CD4-positive, alpha-beta T cell treated with Interferon alpha-2 for 1 hour (primary cell): ENCODE measurements at places on chromosomes 7 and 10.
A peak's percentile ranks its signal among the peaks of the same experiment; 100 is the strongest.

GRCh38 chr10:80697926-80698325 is 160.2 kb downstream of the SH2D4B start:
- no peak for DNase-seq

GRCh38 chr7:79176859-79177477 is 276.5 kb downstream of the MAGI2 start:
- DNase-seq = no peak

- no peak for DNase-seq
Observed at GRCh38 chr10:1107004-1107403, 50.8 kb downstream of the WDR37 start.

DNA sequence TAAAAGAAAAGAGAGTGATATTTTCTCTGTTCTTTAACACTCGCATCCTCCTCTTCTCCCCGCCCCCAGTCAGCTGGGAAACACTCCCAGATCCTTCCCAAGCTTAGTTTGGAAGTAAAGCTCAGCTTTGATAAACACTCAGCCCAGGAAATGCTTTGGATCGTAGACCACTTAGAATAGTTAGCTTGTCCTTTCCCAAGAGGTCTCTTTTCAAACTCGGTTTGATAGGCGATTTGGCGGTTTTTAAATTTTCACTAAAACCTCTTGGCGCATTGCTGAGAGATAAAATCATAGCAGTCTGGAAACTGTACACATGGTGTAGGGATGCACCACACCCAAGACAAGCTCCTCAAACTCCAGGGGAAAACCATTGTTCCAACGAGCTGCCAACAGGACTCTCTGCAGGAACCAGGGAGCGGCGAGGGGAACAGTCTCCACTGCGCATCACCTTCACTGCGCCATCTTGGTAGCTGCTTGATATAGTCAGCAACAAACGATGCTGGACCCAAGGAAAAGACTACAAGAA is 22.3 kb downstream of the SMURF1 start:
- no peak for DNase-seq

- no peak for DNase-seq
Observed at GRCh38 chr7:121286742-121287734, 41.8 kb upstream of the WNT16 start.

GRCh38 chr10:47016564-47016963 is 105.3 kb downstream of the PTPN20 start:
- DNase-seq = no peak

DNA sequence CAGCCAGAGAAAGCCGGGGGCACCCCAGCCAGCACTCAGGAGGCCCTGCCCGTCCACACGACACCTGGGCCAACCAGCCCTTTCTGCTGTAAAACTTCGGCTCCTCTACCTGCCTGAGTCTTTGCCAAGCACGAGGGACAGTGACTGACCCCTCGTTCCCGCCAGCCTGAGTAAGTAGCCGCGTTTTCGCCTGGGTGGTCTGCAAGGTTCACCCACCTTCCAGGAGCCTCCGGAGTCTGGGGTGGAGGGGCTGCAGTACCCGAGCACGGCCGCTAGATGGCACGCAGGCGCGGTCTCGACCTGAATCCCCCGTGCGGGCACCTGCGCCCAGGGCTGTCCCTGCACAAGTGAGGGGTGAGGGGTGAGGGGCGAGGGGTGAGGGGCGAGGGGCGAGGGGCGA is 192.7 kb downstream of the PTPRN2 start:
- no peak for DNase-seq

DNA sequence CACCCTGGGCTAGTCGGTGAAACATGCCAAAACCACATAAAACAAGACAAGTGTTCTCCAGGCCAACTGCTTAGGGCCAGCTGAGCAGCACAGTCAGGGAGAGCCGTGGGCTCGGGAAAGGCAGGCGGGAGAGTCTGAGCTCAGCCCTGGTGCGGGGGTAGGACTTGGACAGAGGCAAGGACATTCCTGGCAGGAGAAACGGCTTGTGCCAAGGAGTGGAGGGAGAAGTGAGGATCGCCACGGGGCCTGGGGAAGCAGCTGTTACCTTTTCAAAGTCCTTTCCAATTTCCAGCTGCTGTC is 4.2 kb downstream of the ELN start:
- no peak for DNase-seq

DNA sequence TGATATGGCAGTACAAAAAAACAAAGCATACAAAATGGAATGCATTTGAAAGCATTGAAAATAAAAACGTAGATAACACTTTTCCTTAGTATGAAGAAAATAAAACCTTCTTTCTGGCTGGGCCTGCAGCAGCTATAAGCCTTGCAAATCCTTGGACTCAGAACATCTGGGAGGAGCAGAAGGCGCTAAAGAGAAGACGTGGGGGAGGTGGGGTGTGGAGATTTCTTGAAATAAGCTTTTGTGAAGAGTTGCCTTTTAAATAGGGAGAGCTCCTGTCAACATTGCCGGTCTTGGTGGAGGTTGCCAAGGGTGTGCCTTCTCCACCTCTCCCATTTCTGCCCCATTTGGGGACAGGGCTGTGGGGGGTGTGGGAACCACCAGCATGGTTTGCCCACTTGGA is 128.7 kb downstream of the TMEM178B start:
- DNase-seq = no peak

DNA sequence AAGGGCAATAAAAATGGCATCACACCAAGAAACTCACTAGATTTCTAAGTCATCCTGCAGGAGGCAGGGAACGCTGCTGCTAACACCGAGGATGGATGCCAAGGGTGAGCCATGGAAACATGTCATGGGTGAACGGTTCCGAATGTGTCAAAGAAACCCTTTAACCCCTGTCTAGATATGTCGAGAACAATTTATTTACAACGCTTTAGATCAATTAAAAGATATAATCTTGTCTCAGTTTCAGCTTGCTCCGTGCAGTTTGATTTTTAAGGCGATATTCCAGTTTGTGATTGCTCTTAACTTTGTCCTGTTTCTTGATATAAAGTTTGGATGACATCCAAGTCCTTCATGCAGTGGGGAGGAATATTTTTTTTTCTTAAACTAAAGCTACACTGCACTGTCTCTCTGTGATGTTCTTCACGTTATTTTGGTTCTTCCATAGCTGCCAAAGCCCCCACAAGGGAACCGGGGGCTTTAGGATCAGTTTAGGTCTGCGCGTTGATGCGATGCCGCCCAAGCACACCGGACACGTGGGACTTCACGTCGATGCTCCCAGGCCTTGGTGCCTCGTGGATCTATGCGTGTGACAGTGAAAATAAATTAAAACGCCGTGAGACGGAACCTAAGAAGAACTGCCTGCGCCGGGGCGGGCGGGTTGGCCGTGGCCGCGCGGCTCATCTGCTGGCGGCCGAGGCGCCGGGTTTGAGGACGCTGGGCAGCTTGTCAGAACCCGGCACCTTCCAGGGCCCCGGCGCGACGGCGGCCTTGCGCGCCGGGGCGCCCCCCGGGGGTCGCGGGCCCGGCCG is 220.3 kb downstream of the PHTF2 start:
- no peak for DNase-seq

GRCh38 chr7:101816595-101817470 is 593 bp upstream of the CUX1 start:
- DNase-seq = no peak

DNA sequence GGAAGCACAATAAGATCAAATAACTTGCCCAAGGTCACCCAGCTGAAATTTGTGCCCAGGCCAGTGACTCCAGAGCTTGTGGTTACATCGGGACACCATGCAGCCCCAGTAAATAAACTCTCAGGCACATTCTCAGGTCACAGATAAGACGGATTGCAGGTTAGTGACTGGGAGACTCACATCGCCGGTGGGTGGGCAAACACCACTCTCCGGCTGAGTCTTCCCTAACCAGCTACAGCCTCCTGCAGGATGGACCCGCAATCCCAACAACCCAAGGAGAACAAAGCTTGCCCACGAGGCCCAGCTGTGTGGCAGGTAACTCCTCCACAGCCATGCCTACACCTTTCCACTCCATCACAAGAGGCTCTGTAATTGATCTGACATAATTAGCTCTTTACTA is 81.7 kb upstream of the EFCAB10 start:
- no peak for DNase-seq

DNA sequence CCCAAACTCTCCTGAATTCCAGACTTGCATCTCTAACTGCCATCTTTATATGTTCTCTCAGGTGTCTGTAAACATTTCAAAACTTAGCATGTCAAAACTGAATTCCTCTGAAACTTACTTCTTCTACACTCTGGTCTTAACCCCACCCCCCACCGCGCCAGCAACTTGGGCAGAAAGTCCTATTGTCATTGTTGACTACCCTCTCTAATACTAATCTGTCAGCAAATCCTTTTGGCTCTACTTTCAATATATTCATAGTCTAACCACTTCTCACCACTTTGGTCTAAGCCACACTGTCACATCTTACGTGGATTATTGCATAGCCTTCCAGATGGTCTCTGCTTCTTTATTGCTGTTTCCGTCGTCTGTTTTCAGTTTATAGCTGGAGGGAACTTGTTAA is 86.6 kb downstream of the AHCYL2 start:
- no peak for DNase-seq

DNA sequence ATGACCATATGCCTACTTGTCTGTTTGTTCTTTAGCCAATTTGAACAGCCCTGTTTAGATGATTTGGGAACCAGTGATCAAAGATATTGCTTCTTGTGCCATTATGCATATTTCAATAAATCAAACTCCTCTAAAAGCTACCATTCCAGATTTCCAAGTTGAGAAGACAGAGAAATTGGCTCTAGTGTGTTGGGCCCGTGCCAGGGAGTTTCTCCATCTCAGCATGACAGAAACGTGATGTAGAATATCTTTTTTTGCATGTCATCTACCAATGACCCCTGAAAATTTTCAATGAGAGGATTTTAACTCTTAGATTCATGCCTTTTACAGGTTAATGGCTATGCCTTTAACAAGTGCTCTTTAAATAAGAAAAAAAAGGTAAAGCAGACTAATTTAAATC is 50.7 kb upstream of the CABCOCO1 start:
- DNase-seq = no peak

GRCh38 chr10:4033341-4033896 is 248.4 kb upstream of the KLF6 start:
- peak; percentile 17 for DNase-seq

DNA sequence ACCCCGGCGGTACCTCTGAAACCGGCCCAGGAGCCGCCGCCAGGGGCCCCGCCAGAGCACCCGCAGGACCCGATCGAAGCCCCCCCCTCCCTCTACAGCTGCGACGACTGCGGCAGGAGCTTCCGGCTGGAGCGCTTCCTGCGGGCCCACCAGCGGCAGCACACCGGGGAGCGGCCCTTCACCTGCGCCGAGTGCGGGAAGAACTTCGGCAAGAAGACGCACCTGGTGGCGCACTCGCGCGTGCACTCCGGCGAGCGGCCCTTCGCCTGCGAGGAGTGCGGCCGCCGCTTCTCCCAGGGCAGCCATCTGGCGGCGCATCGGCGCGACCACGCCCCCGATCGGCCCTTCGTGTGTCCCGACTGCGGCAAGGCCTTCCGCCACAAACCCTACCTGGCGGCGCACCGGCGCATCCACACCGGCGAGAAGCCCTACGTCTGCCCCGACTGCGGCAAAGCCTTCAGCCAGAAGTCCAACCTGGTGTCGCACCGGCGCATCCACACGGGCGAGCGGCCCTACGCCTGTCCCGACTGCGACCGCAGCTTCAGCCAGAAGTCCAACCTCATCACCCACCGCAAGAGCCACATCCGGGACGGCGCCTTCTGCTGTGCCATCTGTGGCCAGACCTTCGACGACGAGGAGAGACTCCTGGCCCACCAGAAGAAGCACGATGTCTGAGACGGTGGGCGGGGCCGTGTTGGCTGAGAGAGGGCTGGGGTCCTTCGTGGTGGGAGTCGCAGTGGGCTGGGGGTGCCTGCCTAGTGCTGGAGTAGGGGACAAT is 3.8 kb downstream of the REPIN1 start:
- no peak for DNase-seq

GRCh38 chr7:110507832-110508231 is 583.1 kb upstream of the LRRN3 start:
- DNase-seq = no peak

DNA sequence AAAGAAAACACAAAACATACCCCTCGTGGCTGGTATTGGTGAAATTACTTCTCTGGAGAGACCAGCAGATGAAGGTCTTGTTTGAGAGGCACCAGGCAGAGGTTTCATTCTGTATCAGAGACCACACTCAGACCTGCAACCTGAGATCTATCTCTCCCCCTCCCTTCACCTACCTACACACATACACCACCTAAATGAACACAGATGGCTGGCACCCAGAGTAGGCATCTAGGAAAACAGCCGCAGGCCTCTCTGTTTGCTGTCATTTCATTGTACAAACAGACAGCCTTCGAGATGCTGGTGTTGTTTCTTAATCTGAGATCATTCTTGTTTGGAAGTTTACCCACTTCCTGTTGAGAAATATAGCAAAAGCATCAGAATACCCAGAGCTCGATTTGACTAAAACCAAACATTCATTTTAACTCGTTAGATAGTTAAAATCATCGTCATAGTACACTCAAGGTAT is 173.9 kb upstream of the SLC25A13 start:
- DNase-seq = no peak

- no peak for DNase-seq
Observed at GRCh38 chr10:62095181-62096122, 173.2 kb downstream of the RTKN2 start.

- DNase-seq = no peak
Observed at GRCh38 chr10:44756216-44756615, 154.9 kb upstream of the TMEM72 start.

GRCh38 chr7:137998250-137998649 is 3.6 kb downstream of the CREB3L2 start:
- DNase-seq = no peak

GRCh38 chr7:73988197-73988596 is 39.8 kb upstream of the ELN start:
- DNase-seq = no peak

- no peak for DNase-seq
Observed at GRCh38 chr7:36185756-36186155, 32.7 kb downstream of the EEPD1 start.

GRCh38 chr10:68721673-68722335 is 765 bp downstream of the CCAR1 start:
- no peak for DNase-seq

DNA sequence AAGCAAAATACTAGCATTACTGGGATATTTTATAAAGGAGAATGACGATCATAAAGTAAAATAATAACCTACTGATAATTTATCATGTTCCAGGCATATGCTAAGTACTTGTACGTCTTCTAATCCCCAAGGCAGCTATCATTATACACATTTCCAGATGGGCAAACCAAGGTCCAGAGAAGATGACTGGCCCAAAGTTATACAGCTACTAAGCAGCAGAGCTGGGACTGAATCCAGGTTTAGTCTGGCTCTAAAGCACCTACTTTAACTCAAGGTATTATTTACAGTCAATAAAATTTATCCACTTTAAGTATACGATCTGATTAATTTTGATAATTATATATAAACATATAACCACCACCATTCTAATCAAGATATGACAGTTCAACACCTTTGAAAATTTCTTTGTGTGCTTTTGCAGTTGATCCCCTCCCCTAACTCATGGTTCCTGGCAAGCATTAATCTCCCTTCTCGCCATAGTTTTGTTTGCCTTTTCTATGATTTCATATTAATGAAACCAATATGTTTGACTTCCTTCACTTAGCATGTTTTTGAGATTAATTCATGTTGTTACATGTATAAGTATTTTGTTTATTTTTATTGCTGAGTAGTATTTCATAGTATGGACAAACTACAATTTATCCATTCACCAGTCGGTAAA is 126.7 kb downstream of the CPEB3 start:
- DNase-seq = no peak

GRCh38 chr10:123284022-123284421 is 129.8 kb downstream of the BUB3 start:
- DNase-seq = no peak
